Left renal pelvis (tissue), 4 donors: ENCODE measurements at places on chromosomes 2 and 18. TPM values are rescaled to one million over a fixed set of nuclear protein-coding genes. Genes with fewer than 3 reads are reported as not detected.
A peak's percentile ranks its signal among the peaks of the same experiment; 100 is the strongest.

DNA sequence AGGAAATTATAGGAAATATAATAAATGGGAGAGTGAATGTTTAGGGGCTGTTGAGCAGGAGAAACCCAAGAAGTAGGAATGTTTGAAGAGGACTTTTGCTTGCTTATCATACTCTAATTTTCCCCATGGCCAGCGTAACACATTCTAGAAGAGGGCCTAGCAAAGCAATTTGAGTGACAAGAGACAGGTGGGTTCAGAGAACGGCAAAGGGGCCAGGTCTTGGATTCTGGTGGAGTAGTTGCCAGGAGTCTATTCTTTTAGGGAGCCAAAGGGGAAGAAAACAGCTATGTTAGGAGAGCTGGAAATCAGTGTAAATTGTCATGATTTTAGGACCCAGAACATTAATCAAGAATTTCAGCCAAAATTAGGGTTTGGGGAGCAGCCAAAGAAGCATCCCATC, 96.5 kb downstream of the COL5A2 start:
- DNase-seq = no peak

DNA sequence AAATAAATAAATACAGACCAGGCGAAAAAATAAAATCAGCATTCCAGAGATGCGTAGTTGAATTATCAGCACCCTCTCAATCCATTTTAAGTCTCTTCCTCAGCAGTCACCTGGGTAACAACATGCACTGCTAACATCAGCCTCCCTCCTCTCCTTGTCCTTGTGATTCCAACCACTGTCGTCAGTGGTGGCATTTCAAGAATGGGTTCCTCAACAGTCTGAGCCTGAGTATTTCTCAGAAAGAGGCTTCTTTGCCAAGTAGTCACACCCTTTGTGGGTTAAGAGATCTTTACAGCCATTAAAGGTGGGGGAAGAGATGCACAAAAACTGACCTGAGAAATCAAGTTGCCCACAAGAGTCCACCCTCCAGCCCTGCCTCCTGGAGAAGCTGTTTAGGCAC, 39.0 kb downstream of the NOL10 start:
- DNase-seq = no peak

DNA sequence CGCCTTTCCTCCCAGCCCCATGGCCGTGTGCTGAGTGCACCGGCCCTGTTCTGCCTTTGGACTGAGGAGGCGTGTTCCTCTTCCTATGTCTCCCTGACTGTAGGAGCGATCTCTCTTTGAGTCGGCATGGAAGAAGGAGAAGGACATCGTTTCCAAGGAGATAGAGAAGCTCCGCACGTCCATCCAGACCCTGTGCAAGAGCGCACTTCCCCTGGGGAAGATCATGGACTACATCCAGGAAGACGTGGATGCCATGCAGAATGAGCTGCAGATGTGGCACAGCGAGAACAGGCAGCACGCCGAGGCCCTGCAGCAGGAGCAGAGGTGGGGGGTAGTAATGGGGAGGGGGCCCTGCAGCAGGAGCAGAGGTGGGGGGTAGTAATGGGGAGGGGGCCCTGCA, 29.4 kb upstream of the ASB1 start:
- DNase-seq = no peak

DNA sequence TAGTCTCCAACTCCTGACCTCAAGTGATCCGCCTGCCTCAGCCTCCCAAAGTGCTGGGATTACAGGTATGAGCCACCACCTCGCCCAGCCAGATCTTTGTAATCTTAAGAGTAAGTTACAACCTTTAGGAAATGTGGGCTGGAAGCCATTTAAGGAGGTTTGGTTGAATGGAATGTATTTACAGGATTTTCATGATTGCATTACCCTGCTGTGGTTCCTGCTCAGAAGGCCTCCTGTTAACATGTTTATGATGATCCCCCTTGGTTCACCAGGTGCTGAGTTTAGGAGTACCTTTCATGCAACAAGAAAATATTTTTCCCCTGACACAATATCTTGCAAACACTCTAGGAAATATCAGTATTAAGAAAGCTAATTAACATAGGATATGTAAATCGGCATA, 187.4 kb upstream of the SH3BP4 start:
- no peak for DNase-seq

TBR1 gene
- 0.03 TPM for polyA plus RNA-seq

DNA sequence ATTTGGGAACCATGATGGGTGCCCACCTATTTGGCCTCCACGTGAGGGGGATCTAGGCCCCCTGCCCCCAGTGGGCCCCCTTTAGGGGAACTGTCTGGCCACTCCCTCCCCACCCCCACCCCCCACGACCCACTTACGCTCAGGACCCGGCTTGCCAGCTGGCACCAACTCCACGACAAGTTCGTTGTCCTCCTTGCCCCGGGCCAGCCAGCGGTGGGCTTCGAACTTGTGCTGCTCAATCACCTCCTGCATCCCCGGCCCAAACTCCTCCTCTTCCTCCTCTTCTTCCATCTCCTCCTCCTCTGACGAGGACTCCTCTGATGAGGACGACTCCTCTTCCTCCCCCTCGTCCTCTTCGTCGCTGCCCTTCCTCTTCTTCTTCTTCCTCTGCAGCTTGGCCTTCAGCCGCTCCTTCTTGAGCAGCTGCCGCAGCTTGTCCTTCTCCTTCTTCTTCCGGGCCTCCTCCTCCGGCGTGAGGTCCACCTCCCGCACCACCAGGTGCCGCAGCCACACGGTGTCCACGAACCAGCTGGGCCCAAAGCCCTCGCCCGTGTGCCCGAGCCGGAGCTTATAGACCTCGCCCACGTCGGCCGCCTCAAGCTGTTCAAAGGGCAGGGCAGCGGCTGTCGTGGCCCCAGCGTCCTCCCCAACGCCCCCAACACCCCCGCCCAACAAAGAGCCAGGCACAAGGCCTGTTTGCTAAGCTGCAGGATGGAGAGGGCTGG, 96.9 kb downstream of the LOXHD1 start:
- no peak for DNase-seq

GRCh38 chr2:48120112-48120511, 213.8 kb upstream of the FBXO11 start:
- no peak for DNase-seq

ST8SIA5 gene
- 0.99 TPM for polyA plus RNA-seq

RAB17 gene
- polyA plus RNA-seq = 1.7 TPM

DNA sequence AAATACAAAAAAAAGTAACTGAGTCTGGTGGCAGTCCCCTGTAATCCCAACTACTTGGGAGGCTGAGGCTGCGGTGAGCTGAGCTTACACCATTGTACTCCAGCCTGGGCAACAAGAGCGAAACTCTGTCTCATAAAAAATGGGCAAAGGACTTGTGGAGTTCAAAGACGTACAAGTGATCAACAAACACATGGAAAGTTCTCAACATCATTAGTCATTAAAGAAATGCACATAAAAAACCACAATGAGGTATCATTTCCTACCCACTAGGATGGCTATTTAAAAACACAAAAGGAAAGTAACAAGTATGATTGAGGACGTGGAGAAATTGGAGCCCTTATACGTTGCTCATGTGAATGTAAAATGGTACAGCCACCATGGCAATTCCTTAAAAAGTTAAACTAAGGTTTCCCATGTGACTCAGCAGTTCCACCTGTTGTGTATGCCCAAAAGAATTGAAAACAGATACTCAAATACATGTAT, 52.3 kb downstream of the RAB10 start:
- DNase-seq = no peak

- DNase-seq = no peak
These were observed 137.6 kb downstream of the CERS6 start for GRCh38 chr2:168593713-168594112.

CLEC4F gene
- not detected for polyA plus RNA-seq

DNA sequence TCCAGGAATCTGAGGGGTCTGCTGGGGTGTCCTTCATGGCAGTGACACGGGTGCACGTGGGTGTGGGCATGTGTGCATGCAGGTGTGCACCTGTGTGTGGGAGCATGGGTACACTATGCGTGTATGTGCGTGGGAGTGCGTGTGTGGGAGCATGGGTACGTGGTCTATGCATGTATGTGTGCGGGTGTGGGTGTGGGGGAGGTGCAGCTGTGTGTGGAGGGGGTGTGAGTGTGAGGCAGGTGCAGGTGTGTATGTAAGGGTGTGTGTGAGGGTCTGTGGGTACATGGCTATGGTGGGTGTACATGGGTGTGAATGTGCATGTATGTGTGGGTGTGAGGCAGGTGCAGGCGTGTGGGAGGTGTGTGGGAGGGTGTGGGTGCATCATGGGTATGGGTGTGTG, 36.3 kb downstream of the EIPR1 start:
- DNase-seq = no peak

ADRA2B gene
- 4.1 TPM for polyA plus RNA-seq

TYMS gene
- polyA plus RNA-seq = 125 TPM

DNA sequence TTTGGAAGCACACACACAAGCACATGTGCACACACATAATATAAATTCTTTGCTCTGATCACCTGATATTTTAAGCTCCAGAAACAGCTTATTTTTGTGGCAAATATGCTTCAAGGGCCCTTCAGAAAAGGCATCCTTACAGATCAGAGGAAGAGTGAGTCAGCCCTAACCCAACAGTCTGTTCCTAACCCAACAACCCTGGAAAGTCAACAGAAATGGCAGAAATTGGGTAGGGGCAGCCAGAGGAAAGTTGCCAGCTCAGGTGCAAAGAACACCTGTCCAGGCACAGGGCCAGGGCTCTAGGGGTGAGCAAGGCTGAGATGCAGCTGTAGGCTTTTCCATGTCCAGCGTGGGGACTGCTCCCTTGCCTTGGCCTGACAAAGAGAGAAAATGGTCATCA, 6.4 kb upstream of the NCKAP5 start:
- no peak for DNase-seq

LRRC30 gene
- 0.60 TPM for polyA plus RNA-seq

C1GALT1C1L gene
- 4.9 TPM for polyA plus RNA-seq

DNA sequence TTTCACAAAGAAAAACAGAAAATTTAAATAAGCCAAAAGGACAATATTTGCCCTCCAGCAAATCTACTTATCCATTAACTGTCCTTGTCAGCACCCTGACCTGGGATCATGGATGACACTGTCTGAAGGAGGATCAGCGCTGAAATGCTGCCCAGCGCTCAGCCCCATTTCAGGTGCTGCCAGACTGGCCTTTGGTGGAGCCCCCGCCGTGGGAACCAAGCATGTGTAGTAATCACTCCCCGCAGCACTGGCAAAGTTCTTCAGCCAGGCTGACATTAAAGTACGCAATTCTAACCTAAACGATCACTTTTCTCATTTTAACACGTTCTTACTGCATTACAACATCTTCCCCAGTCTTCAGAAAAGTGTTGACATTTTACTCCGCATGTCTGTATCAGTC, 108.6 kb upstream of the GPC1 start:
- no peak for DNase-seq

CD302 gene
- polyA plus RNA-seq = 18.5 TPM

EPB41L5 gene
- 88.5 TPM for polyA plus RNA-seq

DNA sequence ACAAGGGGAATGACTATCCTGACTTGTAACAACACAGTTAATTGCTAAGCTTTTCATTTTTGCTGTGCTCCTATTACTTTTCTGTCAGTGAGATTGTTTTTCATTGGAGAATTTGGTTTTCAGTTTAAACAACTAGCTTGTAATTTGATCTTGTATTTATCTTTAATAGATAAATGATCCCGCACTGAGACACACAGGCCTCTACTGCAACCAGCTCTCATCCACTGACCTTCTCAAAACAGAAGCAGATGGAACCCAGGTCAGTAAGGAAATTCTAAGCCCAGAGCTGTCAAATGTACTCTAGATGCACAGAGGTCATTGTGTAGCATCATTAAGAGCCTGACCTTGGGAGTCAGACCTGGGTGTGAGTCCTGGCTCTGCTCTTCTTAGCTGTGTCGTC, 30.7 kb downstream of the PTRHD1 start:
- no peak for DNase-seq

CPLX4 gene
- polyA plus RNA-seq = 0.27 TPM

DNA sequence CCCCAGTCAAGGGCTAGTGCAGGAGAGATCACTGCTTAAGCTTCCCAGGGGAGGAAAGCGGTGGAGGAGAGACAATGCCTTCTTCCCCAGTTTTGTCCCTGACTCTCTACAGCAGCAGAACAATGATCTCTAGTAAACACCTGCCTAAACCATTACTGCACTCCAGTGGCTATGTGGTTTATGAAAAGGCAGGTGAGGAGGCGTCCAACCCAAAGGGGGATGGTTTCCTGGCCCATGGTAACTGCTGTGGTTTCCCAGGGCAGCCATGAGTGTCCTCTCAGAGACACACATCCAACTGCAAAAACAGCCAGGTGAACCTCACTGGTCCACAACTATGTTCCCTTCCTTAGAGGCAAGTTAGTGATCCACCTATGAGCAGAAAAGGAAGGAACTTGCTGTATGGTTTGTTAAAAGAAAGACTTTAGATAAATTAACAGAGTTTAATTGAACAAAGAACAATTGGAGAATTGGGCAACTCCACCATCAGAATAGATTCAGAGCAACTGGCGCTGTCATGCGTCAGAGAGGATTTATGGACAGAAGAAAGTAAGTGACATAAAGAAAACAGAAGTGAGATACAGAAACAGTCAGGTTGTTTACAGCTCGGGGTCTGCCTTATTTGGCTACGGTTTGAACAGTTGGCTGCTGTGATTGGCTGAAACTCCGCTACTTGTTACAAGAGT, 4.8 kb upstream of the TTC39C start:
- no peak for DNase-seq

GRCh38 chr2:191145769-191146471, 4.9 kb downstream of the STAT4 start:
- no peak for DNase-seq

- DNase-seq = peak; percentile 61
These were observed 873 bp upstream of the SH3RF3 start for GRCh38 chr2:109128048-109128615.

DNA sequence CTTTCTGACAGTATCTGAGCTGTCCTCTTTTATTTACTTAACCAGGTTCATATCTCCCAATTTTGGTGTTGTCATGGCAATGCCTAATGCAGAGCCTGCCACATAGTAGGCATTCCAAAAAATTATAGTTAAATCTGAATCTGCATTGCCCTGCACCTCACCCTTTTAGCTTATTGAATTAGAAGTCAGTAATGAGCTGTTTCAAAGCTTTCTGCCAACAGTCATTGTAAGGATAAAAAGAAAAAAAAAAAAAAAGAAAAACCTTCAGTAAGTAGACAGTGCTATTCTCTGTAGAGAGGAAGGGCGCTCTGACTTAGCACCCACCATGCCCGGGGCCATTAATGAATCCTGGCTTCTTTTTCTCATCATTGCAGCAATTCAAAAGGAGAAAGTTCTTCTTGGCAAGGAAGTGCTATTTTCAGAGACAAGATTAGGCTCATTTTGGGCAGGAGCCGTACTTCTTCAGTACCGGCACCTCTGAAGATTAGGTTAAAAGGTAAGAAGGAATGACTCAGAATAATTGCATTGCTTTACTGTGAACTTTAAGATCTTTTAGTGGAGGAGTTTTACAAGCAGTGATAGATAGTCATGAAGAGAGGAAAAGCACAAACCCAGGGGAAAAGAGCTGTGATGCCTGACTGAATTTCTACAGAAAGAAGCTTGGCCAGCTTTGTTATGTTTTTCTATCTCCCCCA, 2041.2 kb upstream of the PIK3C3 start:
- no peak for DNase-seq

HADHA gene
- polyA plus RNA-seq = 165 TPM

CD8B2 gene
- polyA plus RNA-seq = 0.13 TPM

DNA sequence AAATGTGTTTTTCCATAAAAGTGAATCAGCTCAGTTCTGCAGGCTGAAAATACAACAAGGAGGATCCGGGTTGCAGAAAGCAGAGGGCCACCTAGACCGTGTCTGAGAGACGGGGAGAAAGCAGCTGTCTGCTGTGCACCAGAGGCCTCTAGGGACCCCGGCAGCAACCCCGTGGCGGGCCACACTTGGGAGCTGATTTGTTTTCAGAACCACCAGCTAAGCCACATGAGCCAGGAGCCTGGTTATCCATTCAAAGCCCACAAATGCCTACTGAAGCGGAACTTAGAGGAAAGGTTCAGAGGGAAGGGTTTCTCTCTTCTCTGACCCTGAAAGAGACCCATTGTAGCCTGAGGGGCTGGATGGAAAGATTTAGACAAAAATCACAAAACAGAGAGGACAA, 28.4 kb upstream of the ID2 start:
- no peak for DNase-seq
